ENCODE measurements at places on chromosomes 6 and 20.

GRCh38 chr20:22526512-22527012, 57.8 kb downstream of the FOXA2 start:
- DNase-seq, result no peak

GRCh38 chr6:875012-875411, 182.1 kb upstream of the EXOC2 start:
- DNase-seq, result no peak

DNA sequence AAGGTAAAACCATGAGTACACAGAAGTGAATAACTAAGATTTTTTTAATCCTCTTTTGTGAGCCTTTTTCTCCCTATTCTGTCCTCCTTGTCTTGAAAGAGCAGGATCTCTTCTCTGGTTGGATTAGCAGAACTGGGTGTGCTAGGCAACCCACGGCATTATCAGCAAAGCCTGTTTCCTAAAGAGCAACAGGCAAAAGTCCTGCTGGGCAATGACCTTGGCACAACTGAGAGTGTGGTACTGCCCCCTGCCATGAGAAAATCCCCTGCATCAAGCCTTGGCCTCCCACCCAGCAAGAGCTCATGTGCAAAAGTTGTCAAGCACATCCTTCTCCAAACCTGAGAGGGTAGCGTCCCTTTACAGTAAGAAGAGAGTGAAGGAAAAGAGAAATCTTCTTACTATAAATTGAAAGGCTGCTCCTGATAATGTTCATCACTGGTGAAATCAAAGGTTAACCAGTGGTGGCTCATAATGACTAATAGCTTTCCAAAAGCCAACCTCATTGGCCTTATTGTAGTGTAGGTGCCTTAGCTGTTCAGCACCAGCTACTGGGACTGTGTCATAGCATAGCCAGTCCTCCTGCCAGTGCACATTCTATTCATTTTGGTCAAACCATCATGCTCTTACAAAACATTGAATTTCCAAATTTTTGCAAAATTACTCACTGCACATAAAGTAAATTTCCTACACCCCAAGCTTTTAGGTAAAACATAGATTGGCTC, 17.1 kb downstream of the KIF6 start:
- DNase-seq, result no peak

DNA sequence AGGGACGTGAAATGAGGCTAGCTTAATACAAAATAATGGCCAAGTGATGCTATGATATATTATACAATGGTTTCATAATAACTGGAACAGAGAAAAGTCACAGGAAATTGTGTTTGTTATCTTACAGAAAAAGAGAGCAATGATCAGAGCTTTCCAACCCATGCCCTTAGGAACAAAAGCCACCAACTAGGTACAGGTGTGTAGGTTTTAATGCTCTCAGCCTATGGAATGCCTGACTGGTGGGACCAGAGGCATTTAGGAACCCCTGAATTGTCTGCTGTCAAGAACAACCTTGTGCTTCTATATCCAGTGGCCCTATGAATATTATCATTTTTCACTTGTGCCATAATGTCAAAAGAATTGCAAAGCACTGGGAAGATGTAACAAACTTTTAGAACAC, 133.0 kb upstream of the RUNX2 start:
- DNase-seq, result no peak

- DNase-seq, result no peak
Measured at GRCh38 chr6:13447949-13448724, 39.3 kb downstream of the GFOD1 start.

DNA sequence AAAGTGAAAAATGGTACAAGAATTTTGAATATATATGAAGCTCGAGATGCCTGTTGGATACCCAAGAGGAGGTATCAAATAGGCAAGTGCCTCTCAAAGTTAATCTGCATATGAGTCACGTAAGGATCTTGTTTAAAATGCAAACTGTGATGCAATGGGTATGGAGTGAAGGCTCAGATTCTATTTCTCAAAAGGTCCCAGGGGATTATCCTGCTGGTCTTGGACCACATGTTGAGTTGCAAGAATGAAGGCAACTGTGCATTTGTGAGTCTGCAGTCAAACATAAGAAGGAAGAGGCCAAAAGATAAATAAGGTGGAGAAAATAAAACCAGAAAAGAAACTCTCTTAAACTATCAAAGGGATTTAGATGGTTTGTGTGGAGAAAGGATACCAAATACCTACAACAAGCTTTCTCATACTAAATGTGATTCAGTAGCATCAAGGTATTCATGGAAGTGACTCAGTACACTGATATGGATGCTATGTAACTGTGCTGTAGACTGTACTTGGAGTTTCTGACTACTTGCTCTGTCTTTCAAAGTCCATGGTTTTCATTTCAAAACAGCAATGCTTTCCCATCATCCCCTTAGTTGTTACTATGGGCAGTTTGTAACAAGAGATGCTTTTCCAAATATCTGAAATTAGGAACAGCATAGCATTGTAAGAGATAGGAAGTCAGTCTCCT, 106.3 kb downstream of the GFRAL start:
- DNase-seq, result no peak

DNA sequence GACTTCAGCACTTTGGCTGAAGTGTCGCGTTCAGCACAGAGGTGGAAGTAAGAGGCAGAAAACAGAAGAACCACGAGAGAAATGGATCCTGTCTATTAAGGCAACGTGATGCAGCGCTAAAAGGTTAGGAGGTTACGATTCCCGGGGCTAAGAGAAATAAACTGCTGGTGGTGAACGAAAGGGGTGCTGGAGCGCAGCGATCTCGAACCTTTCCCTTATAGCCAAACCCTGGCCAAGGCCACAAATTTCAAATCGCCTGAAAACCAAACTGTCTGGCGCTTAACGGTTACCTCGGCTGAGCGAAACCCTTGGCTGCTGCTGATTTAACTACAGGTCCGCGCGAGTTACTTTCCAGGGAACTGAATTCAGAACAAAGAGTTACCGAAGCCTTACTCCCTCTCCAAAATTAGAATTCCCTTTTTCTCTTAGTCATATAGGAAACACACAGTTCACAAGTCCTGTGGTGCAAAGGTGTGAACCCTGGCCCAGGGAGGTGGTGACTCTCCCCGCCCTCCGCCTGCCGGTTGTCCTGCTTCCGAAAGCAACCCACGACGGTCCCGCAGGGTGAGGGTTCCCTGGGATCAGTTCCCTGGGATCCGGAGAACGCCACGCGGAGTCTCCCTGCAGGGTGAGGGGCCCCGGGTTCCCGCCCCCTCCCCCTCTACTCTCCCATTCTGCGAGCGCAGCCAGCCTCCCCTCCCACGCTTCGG, 1.3 kb upstream of the SLC35D3 start:
- DNase-seq, result no peak

- DNase-seq, result no peak
Measured at GRCh38 chr20:46688151-46689081, 828 bp downstream of the TP53RK start.

DNA sequence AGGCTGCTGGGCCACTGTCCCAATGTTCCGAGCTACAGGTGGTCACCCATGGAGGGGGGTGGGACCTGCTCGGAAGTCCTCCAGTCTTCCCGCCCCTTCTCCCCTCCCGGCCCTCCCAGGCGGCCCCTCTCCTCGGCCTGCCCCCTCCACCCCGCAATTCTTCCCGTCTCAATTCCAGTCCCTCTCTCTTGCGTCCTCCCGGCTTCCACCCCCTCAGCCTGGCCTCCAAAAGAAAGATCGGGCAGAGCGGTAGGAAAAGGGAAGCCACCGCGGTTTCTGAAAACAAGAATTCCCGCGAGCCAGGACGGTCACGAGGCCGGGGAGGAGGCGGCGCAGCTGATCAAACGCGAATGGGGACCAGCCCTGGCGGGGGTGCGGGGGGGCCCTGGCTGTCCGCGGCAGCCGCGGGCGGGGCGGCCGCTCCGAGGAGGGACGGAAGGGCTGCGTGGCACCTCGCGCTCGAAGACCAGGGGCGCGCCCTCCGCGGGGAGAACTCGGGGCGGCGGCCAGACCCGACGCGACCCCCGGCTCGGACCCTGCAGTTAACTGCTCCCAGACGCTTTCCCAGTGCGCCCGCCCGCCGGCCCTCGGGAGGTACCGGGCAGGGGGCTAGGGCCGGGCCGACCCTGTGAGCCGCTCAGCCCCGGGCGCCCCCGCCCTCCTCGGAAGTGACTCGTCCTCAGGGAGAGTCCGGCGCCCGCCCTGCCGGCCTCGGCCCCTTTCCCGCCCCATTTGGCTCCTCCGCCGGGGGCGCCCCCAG, 1.0 kb downstream of the PXDC1 start:
- DNase-seq, result no peak

GRCh38 chr6:131787766-131788712, 19.8 kb upstream of the ENPP1 start:
- no peak for DNase-seq

DNA sequence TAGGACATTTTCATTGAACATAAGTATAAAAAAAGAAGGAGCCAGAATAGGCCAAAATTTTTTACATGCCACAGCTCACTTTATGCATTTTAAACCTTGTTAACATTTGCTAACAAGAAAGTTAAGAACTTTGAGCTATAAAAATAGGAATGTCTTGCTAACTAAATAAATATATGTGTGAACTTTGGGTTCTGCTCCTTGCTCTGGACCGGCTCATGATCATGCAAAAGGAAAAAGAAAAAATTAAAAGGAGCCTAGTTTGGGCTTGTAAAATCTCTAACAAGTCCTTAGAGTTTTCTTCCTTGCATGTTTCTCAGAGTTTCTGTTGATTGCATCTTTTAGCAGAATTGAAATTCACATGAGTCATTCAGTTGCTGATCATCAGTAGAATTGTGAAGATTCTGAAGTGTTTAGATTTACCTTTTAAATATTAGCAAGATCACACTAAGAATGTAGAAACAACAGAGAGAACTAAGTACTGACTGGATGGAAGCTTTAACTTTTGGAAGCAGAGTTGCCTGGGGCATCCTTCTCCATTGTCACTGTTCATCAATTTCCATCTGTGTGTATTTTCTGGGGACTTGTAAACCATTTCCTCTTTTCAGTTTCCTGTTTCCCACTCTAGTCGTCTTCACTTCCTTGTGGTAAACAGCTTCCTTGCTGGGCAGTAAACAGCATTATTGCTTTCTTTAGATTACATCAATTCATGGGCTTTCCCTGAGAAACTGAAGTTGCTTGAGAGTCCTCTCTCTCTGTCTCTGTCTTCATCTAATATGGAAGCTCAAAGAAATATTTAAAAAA, 458.4 kb upstream of the BTBD3 start:
- DNase-seq, result no peak

- no peak for DNase-seq
Measured at GRCh38 chr6:41579088-41579610, 33.0 kb downstream of the FOXP4 start.

GRCh38 chr6:138157986-138158638, 3.6 kb upstream of the ARFGEF3 start:
- DNase-seq, result no peak

- no peak for DNase-seq
Measured at GRCh38 chr6:151008425-151008824, 142.9 kb downstream of the MTHFD1L start.

- DNase-seq, result no peak
Measured at GRCh38 chr6:41670703-41671360, 32.6 kb downstream of the MDFI start.

DNA sequence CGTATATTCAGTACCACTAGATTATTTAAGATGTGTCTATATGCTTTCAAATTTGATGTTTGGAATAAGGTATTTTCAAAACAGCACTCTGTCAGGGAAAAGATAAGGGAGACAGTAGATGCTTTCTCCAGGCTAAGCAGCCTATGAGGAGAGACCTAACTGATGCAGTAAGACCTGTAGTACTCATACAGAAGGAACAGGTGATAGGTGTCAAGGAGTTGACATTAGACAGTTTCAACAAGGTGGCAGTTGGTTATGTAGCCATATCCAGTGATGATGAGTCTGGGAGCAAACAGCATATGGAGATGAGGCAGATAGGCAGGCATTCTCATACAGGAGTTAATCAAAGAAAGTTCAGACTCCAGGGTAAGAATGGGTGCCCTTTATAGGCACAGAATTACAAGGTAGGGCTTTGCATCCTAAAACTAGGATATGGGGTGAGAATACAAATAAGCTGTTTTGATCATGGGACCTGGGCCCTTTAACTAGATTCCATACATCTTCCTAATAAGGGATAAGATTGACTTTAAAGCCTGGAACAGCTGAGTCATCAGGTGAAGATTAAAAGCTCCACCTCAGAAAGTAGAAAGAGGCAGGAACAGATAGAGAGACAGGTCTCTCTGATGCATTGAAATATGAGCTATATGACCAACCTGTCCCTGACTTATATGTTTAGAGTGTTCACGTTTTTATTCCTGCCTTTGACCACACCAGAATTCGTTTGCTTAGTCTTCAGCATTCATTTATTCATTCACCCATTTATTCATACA, 7.9 kb downstream of the RSPH4A start:
- no peak for DNase-seq

GRCh38 chr6:127266892-127267645, 405 bp downstream of the RNF146 start:
- peak; percentile 11 for DNase-seq

GRCh38 chr6:104799134-104799657, 60.5 kb downstream of the HACE1 start:
- no peak for DNase-seq

DNA sequence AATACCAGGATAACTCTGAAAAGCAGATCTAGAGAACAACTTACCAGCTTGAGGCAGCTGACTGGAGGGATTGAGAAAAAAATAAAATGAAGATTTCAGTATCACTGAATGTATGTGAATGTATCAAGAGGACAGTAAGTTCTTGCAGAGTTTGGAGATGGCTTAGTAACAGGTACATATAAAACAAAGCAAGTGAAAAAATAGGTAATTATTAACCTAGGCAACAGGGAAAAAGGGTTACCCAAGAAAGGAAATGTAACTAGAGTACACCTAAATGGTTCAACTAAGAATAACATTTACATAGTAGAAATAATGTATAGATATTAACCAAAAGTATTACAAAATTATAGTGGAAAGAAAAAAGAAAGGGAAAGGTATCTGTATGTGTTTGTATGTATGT, 67.3 kb downstream of the NRSN1 start:
- DNase-seq, result no peak

DNA sequence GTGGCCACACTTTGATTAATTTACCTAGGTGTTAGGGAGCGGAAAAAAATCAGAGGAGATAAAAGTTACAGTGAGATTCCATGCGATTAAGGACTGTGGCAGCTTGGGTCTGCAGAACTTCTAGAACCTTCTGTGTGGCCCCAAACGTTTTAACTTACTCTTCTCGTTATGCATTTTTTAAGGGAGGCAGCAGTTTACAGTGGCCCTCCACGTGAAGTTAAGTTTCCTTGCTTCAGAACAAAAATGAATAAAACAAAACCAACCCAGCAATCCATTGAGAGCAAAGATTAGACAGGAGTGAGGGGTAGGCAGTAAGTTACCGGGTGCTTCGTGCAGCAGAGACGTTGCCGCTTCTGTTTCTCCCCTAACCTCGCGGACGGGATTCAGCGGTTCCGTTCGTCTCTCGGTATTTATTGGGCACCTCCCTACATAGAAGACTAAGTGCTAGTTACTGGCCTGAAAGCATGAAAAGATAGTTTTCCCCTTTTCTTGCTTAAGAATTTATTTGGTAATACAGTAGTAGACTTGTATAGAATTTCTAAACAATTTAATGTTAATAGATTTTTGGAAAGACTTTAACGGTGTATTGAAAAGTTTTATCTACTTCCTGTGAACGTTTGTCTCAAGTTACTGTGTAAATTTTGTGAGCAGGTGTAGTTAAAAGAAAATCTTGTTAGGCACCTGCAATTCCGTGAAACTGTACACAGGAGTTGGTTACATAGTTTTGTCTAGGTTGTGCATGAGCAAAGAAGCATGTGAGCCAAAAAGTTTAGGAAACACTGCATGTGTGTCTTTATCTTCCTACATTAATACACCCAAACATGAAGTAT, 1.1 kb downstream of the BAG2 start:
- DNase-seq, result peak; percentile 2

Data from activated CD4-positive, alpha-beta T cell treated with anti-CD3 and anti-CD28 coated beads, Interleukin-2, amount 50 U/mL, for 4 hours (primary cell).